ENCODE measurements at places on chromosomes 16 and 17. TPM values are rescaled to one million over a fixed set of nuclear protein-coding genes. Genes with fewer than 3 reads are reported as not detected.

DNA sequence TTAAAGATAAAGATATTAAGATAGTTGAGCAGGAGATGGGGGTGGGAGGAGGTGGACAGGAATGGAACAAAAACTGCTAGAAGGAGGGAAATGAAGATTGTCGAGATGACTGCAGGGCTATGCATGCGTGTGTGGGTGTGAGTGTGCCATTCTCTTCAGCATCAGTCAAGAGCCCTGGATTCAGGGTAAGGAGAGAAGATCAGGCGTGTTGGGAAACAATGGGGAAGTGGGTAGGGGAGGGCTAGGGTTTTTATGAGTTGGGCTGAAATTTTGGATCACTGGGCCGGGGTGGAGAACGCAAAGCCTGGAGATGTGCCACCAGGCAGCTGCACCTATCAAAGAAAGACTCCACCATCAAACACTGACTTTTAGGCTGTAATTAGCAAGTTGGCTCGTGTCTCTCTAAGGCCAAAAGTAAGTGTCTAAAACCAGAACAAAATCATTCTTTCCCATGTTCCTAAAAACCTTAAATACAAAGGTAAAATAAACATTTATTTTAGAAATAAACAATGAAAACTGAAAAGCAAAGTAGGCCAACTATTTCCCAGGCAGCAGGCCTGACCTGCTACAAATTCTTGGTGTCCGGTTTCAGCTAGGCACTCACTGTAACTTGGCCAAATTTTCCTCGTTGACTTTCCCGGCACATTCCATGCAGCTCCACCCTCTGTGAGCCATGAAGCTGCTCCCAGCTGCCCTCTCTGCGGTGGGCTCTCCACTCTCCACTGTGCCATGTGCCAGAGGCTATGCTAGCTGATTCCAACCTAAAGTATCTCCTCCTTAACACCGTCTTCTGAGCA lies 4.2 kb downstream of the CDRT4 start:
- H3K27ac ChIP-seq: no peak overlapping the region
- no peaks in the 10 kb centered on the region for H3K36me3 ChIP-seq
- no peaks in the 10 kb centered on the region for H3K27me3 ChIP-seq
- DNase-seq: no peak
- no peaks in the 10 kb centered on the region for H3K4me1 ChIP-seq

- H3K4me3 ChIP-seq: no peak overlapping the region
- H3K27me3 ChIP-seq: no peaks in the 10 kb centered on the region
- H3K4me1 ChIP-seq: no peaks in the 10 kb centered on the region
- no peak for DNase-seq
Observed at GRCh38 chr16:51228097-51228659, 77.1 kb upstream of the SALL1 start.

DNA sequence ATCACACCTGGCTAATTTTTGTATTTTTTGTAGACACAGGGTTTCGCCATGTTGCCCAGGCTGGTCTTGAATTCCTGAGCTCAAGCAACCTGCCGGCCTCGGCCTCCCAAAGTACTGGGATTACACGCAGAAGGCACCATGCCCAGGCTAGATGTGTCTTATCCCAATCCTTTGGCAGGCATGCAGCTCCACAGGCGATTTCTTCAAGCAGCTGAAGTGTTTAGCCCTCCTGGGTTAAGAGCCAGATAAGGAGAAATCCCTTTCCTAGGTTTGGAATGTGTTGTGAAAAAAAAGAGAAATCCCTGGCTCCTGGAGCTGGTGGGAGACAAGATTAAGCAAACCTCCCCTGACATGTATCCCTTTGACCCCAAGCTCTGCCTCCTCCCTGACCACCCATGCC lies 2.1 kb upstream of the NHERF1 start:
- no peak overlapping the region for H3K4me3 ChIP-seq
- H3K27me3 ChIP-seq: no peaks in the 10 kb centered on the region
- no peaks in the 10 kb centered on the region for H3K36me3 ChIP-seq
- no peak for DNase-seq

GRCh38 chr16:74608944-74609343 lies 2.0 kb upstream of the GLG1 start:
- no peak overlapping the region for H3K27ac ChIP-seq
- no peaks in the 10 kb centered on the region for H3K27me3 ChIP-seq
- H3K4me1 ChIP-seq: peaks cover 46% of the 10 kb centered on the region
- DNase-seq: peak; percentile 52

DNA sequence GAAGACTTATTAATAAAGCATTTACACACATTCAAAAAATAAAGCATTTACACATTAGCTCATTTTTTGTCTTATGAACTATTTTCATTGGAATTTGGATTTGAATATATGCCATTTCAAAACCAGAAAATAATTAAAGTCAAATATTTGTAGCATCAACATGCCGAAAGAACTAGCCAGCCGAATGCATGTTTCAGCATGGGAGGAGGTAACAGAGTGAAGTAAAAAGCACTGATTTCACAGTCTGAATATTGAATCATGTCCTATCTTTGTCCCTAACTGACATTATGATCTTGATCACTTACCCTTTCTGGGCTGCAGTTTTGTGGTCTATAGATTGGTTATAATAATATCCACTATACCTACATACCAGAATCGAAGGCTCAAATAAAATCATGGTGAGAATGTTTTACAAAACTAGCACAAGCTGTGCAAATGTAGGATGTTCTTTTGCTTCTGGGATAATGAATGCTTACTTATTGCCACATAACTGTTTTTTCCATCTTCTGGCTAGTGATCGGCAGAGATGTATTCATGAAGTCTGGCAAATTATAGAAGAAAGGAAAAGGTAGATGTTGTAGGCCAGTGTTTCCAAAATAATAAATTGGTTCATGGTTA lies 84.7 kb downstream of the TUBD1 start:
- peaks cover 7% of the 10 kb centered on the region for H3K36me3 ChIP-seq
- no peak overlapping the region for H3K27ac ChIP-seq
- no peak for DNase-seq

- no peaks in the 10 kb centered on the region for H3K36me3 ChIP-seq
- no peaks in the 10 kb centered on the region for H3K4me1 ChIP-seq
- no peak overlapping the region for H3K4me3 ChIP-seq
- no peak for DNase-seq
- no peak overlapping the region for H3K27ac ChIP-seq
Observed at GRCh38 chr17:56144223-56144622, 9.1 kb upstream of the ANKFN1 start.

GRCh38 chr16:81816793-81817210 lies 37.7 kb downstream of the PLCG2 start:
- H3K36me3 ChIP-seq: no peaks in the 10 kb centered on the region
- no peaks in the 10 kb centered on the region for H3K27me3 ChIP-seq
- no peak overlapping the region for H3K4me3 ChIP-seq
- peaks cover 9% of the 10 kb centered on the region for H3K4me1 ChIP-seq
- H3K27ac ChIP-seq: peak overlapping the region; percentile 65

The C1QL1 gene
- polyA plus RNA-seq: not detected

All from CD8-positive, alpha-beta memory T cell (primary cell).